Stimulated activated CD8-positive, alpha-beta memory T cell treated with anti-CD3 and anti-CD28 coated beads, Interleukin-15, amount 100 ng/mL, for 1 hour (primary cell): ENCODE measurements at places on chromosomes 5 and 9.

DNA sequence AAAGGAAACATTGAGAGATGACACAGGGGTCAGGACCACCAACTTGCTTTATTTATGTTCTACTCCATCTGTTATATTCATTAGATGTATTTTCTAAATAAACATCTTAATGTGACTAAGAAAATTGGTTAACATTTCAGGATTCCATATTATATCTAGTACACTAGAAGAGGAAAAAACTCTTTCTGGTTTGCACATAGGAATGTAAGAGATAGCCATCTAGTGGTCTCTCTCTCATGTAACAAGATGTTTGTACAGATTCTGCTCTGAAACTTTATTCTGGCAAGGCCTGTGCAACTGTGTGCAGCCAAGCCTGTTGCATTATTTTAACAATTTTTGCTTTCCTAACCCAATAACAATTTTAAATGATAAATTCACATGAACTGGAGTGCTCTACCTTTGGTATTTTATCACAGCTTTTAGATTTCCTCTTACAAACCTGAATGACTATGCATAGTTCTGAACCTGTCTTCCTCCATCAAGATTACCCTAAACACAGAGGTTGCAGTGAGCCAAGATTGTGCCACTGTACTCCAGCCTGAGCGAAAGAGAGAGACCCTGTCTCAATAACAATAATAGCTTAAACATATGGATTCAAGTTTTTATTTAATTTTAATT lies 148.2 kb downstream of the GIN1 start:
- no peak for DNase-seq

DNA sequence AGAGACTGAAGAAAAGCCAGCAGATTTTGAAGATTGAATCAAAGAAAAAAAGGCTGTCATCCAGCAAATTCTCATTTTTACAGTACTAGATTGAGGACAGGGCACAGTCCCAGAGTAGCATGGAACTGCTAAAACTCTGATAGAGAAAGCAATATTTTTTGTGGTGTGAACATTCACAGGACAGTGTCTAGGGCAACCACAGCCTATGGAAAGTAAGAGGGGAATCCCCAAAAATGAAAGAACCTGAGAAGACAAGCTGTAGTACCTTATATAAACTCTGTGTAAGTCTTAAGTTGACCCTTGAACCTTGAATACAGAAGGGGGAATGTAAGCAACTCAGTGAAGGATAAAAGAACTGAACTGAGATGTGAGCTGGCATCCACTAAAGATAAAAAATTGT lies 540.3 kb downstream of the HINT1 start:
- DNase-seq, result no peak

DNA sequence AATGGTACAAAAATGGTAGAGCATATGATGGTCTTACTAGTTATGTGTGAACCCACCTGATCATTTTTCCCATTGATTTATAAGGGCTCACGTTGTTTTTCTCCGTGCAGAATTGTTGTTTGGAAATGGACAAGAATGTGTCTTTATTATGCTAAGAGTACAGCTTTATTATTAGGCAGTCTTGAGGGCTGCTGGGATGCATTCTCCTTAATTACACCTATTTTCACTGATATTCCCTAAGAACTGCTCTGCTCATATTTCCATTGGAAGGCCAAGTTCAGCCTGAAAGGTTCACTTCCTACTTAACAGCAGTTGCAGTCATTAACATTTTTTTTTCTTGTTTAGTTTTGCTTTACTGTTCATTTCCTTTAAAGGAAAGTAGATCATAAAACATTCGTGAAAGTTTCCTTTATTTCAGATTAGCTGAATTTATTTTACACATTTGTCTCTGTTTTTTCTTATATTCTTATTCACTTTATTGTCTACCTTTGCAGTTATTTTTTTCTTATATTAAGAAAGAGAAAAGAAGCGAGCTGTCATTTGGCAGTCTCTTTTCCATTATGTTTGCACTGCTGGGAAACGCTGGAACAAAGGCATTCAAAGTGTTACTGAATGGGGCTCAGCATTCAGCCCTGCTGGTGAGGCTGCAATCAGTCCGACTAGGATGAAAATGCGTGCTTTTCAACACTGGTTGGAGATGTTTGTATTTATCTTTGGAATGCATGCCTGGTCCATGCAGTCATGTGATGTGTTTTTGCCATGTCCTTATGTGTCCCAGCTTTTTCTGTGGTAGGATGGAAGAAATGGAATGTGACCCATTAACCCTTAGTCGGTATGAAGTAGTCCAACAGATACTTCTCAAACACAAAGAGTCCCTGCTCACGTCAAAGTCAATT lies 602.7 kb upstream of the ZNF608 start:
- no peak for DNase-seq

GRCh38 chr9:98971915-98972223 lies 28.2 kb downstream of the COL15A1 start:
- no peak for DNase-seq

DNA sequence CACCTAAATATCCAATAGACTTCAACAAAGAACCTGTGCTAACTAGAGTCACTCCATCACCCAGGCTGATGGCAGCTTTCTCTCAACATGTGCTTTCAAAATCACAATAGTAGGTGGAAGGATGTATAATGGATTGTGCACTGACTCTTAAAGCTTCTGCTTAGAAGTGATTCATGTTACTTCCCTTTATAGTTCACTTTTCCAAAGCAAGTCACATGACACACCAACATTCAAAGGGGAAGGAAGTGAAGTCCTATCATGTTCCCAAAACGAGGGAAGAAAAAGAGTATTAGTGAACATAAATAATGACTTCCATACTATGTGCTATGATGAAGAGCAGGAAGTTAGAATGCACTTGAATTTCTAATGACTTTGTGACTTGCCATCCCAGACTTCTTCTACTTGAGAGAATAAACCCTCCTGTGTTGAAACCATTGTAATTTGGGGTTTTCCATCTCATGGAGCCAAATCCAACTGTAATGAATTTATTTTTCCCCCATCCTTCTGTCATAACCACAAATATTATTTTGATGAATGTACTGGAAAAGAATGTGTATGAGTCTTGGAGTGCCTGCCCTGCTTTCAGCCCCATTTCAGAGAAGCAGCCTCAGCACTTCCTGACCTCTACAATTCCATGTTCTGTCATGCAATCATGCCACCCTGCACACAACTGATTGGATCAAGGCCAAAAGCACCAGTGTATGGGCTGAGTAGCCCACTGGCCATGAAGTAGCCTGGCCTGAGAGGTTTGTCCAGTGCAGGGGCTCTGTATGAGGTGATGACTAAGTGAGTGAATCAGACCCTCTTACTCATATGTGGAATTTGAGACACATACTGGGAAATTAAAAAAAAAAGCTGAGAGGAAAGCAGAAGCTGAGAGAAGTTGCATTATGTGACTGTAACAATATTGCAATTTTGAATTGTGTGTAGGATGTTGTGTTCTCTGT lies 525.9 kb upstream of the CLINT1 start:
- no peak for DNase-seq

- no peak for DNase-seq
Measured at GRCh38 chr5:111463311-111463710, 49.0 kb downstream of the STARD4 start.

GRCh38 chr9:7408845-7409244 lies 390.7 kb downstream of the DMAC1 start:
- DNase-seq, result no peak

DNA sequence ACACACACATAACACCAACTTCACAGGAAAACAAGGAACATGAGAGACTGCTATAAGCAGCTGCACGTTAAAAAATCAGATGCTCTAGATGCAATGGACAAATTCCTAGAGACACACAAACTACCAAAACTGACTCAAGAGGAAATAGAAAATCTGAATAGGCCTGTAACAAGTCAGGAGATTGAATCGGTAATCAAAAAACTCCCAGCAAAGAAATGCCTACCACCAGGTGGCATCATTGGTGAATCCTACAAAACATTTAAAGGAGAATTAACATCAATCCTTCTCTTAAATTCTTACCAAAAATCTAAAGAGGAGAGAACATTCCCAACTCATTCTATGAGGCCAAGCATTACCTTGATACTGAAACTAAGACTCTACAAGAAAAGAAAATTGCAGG lies 54.9 kb downstream of the NDST1 start:
- DNase-seq, result no peak

DNA sequence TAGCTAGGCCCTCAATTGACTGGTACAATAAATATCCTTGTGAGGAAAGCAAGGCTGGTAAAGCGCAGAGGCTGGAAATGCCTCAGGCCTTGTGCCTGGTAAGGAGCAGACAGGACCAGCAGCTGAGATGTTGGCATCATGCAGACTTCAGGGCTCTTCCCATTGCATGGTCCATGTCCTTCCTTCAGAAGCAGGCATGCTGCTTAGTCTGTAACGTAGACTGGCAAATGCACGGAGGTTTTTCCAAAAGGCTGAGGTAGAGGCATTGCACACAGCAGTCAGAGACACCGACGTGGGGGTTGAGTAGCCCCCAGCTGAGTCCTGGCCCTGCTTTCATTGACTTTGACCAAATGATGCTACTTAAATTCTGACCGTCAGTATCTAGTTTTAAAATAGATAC lies 87.1 kb downstream of the ADRB2 start:
- DNase-seq, result no peak

DNA sequence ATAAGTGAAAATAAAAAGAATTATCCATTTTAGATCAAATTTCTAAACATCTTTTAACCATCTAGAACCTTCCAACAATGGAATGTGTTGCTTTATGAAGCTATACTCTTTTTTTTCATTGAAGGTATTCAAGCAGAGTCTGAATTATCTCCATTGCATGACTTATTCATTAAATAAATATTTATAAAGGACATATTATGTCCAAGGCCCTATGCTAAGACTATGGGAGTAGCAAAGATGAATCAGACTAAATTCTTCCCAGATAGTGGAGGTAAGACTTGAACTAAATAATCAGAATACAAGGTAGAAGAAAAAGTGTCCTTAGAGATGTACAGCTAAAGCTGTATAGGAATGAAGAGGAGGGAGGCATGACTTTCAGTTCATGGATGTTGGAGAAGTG lies 215.5 kb upstream of the RGMB start:
- DNase-seq, result no peak

- DNase-seq, result no peak
Measured at GRCh38 chr5:51395666-51396356, 12.6 kb downstream of the ISL1 start.

DNA sequence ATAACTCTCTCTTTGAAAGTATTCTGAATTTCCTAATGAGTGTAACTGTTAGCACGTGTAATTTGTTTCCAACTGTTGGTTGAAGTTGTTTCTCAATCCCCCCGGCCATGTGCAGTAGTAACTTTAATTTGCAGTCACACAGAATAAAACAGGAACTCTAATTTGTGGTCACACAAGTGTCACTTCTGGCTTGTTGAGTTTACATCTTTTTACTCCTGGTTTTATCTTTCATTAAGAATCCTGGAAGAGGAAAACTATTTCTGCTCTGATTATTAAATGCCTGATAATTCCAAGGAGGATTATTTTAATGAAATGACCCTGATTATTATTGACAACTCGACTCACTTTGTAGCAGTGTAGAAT lies 1.2 kb downstream of the SCAMP1 start:
- DNase-seq, result no peak

DNA sequence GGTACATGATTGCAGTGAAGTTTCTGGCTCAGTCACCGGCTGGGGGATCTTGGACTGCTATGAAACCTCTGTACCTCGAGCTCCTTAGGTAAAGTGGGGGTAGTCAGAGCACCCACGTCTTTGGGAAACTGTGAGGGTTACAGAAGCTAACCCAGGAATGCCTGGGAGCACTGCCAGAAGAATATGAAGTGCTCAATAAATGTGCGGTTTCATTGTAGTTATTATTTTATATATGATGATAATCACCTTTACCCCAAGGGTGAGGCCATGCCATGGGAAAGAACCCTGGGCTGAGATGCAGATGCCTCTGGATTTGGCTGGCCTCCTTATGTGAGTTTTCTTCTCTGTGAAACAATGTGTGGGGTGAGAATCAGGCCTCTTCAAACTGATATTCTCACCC lies 3.7 kb downstream of the NPR3 start:
- DNase-seq, result no peak

DNA sequence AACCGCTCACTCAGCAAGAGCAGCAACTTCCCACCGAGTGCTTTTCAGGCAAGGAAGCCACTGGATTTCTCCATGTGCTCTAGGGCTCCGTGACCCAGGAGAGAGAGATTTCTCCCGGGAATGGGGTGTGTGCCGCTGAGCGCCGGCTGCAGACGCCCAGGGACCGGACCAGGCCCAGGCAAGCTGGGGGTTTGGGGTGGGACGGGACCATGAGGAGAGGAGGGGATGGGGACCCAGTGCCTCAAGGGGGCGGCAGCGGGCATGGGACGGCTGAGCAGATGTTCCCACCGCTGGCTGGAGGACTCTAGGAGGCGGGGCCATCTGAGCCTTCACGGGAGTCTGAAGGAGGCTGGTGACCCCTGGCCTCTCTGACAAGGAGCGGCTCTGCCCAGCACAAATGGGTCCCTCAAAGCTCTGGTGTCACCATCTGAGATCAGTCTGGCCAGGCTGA lies 8.5 kb downstream of the LCN9 start:
- DNase-seq, result no peak

DNA sequence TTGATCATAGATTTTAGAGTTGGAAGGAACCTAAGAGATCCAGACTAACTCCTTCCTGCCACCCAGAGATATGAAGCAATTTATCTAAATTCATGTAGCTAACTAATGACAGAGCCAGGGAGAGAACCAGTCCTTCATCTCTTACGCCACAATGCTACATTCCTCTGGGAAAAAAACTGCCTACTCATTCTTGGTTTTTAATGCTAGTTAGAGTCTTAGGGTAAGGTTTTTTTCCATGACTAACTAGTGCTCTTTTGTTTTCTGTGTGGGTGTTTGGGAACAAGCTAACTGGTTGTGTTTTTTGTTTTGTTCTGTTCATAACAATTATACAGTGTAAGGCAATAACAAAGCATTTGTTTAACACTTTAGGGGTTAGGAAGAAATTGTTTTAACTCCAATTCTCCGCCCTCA lies 52.4 kb downstream of the SLC44A1 start:
- DNase-seq, result no peak

- no peak for DNase-seq
Measured at GRCh38 chr9:136403915-136404800, 4.2 kb upstream of the SNAPC4 start.

DNA sequence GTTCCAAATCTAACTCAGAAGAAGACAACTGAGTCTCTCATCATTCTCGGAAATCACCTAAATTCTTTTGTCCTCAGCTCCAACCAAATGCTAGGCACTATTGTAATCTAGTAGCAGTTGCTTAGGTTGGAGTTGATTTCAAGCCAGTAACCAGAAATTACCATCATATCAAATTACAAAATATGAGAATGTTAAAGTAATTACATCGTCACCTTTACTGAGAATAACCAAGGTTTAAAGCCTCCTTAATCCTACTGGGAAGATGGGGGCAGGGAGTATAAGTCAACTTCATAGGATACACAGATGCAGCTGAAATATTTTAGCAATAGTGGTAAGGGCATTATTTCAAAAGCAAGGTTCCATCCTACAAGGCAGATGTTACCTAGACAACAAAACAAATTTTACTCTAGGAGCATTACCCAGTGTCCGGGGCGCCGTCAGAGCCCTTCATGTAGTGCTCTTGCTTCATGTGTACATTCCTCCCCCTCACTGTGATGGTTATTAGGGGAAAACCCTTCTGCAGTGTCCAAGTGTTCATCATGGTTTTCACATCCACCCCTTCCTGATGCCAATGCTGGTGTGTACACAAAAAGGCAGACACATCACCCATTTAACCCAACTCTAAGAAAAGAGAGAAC lies 19.5 kb downstream of the ERAP1 start:
- DNase-seq, result no peak

- DNase-seq, result no peak
Measured at GRCh38 chr5:36276864-36277263, 24.8 kb downstream of the RANBP3L start.
